ENCODE measurements at places on chromosomes 7 and 10.

GRCh38 chr10:119667562-119668328 lies 16.6 kb downstream of the BAG3 start:
- H3K36me3 ChIP-seq: peaks cover 43% of the 10 kb centered on the region
- peak; percentile 95 for DNase-seq
- peaks cover 80% of the 10 kb centered on the region for H3K4me1 ChIP-seq
- no peak overlapping the region for H3K4me3 ChIP-seq
- H3K27ac ChIP-seq: peak overlapping the region; percentile 100

- no peak overlapping the region for H3K4me3 ChIP-seq
- H3K27ac ChIP-seq: peak overlapping the region; percentile 60
- DNase-seq: no peak
- no peaks in the 10 kb centered on the region for H3K27me3 ChIP-seq
Observed at GRCh38 chr10:123808286-123808685, 83.3 kb downstream of the CPXM2 start.

GRCh38 chr10:71234970-71235685 lies 22.8 kb downstream of the UNC5B start:
- H3K4me1 ChIP-seq: no peaks in the 10 kb centered on the region
- no peaks in the 10 kb centered on the region for H3K27me3 ChIP-seq
- no peaks in the 10 kb centered on the region for H3K36me3 ChIP-seq
- H3K27ac ChIP-seq: no peak overlapping the region
- no peak for DNase-seq

- no peak overlapping the region for H3K27ac ChIP-seq
- no peak overlapping the region for H3K4me3 ChIP-seq
- no peak for DNase-seq
- H3K4me1 ChIP-seq: no peaks in the 10 kb centered on the region
- no peaks in the 10 kb centered on the region for H3K36me3 ChIP-seq
Observed at GRCh38 chr10:110793128-110793812, 78.5 kb upstream of the PDCD4 start.

DNA sequence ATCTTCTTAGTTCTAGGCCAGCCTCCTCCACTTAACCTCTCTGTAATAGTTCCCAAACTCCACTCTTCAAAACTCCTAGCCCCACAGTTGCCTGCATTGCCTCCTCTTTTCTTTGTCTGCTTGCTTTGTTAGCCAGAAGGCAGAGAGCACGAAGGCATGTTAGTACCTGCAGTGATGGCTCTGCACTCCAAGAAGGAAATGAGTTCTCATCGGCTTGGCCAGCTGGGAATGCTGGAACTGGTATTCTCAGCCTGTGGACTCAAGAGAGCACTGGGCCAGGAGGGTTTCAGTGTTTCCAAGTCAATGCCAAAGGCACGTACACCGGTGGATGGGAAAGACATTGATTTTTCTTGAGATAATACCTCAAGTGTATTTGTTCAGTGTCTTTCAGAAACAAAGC lies 66.3 kb upstream of the HABP2 start:
- H3K4me3 ChIP-seq: no peak overlapping the region
- no peak overlapping the region for H3K27ac ChIP-seq
- no peaks in the 10 kb centered on the region for H3K27me3 ChIP-seq
- H3K4me1 ChIP-seq: no peaks in the 10 kb centered on the region
- H3K36me3 ChIP-seq: no peaks in the 10 kb centered on the region

GRCh38 chr10:3685384-3685783 lies 99.6 kb downstream of the KLF6 start:
- no peak for DNase-seq
- no peak overlapping the region for H3K4me3 ChIP-seq
- H3K27me3 ChIP-seq: no peaks in the 10 kb centered on the region
- no peak overlapping the region for H3K27ac ChIP-seq
- H3K4me1 ChIP-seq: peaks cover 7% of the 10 kb centered on the region

GRCh38 chr10:118971187-118971586 lies 58.3 kb upstream of the NANOS1 start:
- H3K27me3 ChIP-seq: no peaks in the 10 kb centered on the region
- H3K36me3 ChIP-seq: no peaks in the 10 kb centered on the region
- H3K4me3 ChIP-seq: no peak overlapping the region
- DNase-seq: no peak
- no peaks in the 10 kb centered on the region for H3K4me1 ChIP-seq

DNA sequence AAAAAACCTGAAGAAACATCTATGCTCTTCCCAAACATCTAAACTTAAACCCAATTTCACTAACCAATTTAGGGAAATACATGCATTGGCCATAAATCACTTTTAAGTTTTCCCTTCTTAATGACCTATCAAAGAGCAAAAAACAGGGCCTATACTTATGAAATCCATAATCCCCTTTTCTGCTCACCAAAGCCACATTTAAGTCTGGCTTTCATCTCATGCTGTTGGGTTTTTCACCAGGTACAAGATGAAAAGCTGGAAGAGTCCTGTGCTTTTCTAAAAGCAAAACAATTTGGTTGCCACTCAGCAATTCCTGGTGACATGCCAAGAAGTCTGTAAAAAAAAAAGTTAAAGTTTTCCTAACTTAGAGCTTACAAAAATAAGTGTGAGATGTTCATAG lies 92.6 kb downstream of the HPSE2 start:
- H3K4me1 ChIP-seq: no peaks in the 10 kb centered on the region
- H3K27me3 ChIP-seq: no peaks in the 10 kb centered on the region
- no peak overlapping the region for H3K4me3 ChIP-seq
- no peak overlapping the region for H3K27ac ChIP-seq
- no peaks in the 10 kb centered on the region for H3K36me3 ChIP-seq

GRCh38 chr10:121113911-121114310 lies 262.7 kb downstream of the WDR11 start:
- H3K4me1 ChIP-seq: peaks cover 18% of the 10 kb centered on the region
- no peaks in the 10 kb centered on the region for H3K27me3 ChIP-seq
- H3K36me3 ChIP-seq: no peaks in the 10 kb centered on the region
- H3K27ac ChIP-seq: peak overlapping the region; percentile 66
- no peak overlapping the region for H3K4me3 ChIP-seq
- no peak for DNase-seq

DNA sequence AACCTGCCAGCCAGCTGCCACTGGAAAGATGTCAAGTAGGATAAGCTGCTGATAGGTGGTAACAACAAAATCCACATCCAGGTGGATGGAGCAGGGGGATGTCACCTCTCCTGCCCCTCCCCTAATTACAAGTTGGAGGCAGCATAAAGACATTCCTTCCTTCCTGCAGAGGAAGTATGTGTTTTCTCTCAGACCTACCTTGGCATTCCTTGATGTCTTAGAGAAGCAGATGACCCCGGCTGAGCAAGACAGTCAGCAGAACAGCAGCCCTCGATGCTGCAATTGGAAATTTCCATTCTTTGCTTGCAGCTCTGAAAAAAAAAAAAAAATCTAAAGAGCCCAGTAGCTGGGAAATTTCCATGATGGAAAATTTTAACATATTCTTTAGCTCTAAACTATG lies 137.5 kb upstream of the MKLN1 start:
- peaks cover 29% of the 10 kb centered on the region for H3K4me1 ChIP-seq
- H3K27me3 ChIP-seq: no peaks in the 10 kb centered on the region
- H3K36me3 ChIP-seq: no peaks in the 10 kb centered on the region

DNA sequence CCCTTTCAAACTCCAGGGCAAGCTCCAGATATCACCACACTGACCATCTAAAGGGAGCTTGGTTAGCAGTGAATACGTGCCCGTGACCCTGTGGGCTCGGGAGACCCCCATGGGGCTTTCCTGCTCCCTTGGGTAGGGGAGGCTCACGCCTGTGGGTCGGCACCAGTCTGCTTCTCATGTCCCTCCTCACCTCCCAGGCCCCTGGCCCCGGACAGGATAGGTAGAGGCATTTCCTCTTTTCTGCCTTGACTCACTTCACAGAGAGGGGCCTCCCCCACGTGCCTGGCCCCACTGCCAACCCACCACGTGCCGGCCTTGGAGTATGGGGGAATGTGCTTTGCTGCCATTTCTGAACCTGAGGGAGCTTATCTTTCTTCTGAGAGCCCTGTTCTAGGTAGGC lies 131.3 kb upstream of the FAM20C start:
- peak; percentile 44 for DNase-seq
- no peaks in the 10 kb centered on the region for H3K27me3 ChIP-seq
- no peak overlapping the region for H3K4me3 ChIP-seq
- H3K27ac ChIP-seq: no peak overlapping the region

DNA sequence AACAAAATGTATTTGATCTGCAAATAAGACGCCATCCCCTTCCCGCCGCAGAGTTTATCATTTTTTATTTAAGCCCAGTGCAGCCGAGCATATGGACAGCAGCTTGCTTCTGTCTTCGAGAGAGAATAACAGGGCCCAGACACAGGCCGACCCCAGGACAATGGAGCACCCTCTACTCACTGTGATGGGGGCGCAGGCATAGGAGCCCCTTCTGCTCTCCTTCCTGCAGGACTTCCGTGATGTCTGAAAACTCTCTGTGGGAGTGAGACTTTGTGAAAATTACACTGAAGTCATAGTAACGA lies 134.8 kb downstream of the OAT start:
- no peak overlapping the region for H3K27ac ChIP-seq
- no peaks in the 10 kb centered on the region for H3K36me3 ChIP-seq
- no peaks in the 10 kb centered on the region for H3K27me3 ChIP-seq
- no peaks in the 10 kb centered on the region for H3K4me1 ChIP-seq
- peak; percentile 16 for DNase-seq

GRCh38 chr10:200405-200804 lies 65.2 kb downstream of the ZMYND11 start:
- DNase-seq: no peak
- no peaks in the 10 kb centered on the region for H3K27me3 ChIP-seq
- H3K27ac ChIP-seq: no peak overlapping the region
- H3K4me1 ChIP-seq: no peaks in the 10 kb centered on the region
- no peaks in the 10 kb centered on the region for H3K36me3 ChIP-seq

GRCh38 chr10:25059990-25060389 lies 43.6 kb downstream of the THNSL1 start:
- H3K27me3 ChIP-seq: no peaks in the 10 kb centered on the region
- no peaks in the 10 kb centered on the region for H3K36me3 ChIP-seq
- H3K27ac ChIP-seq: peak overlapping the region; percentile 95
- peaks cover 29% of the 10 kb centered on the region for H3K4me1 ChIP-seq

- no peaks in the 10 kb centered on the region for H3K27me3 ChIP-seq
- no peaks in the 10 kb centered on the region for H3K4me1 ChIP-seq
- H3K27ac ChIP-seq: no peak overlapping the region
- H3K4me3 ChIP-seq: no peak overlapping the region
- no peak for DNase-seq
Observed at GRCh38 chr7:153422291-153423209, 629.6 kb upstream of the DPP6 start.

DNA sequence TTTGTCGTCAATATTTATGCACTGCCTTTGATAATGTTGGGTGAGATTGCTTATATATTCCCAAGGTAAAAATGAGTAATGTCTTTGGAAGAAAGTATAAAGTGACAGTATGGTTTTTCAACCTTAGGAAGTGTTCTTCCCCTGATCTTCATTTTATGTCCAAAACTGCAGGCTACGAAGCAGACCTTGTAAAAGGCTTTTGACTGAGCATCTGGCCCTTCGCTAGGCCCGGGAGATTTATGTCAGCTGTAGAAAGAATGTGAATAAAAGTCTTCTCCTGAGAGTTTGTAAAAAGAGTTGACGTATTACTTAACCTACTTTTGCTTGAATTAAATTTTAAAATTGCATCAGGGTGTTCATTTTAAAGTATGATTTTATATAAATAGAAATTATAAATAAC lies 116.8 kb downstream of the CPED1 start:
- no peaks in the 10 kb centered on the region for H3K36me3 ChIP-seq
- no peak for DNase-seq
- peaks cover 31% of the 10 kb centered on the region for H3K4me1 ChIP-seq
- H3K27me3 ChIP-seq: no peaks in the 10 kb centered on the region
- no peak overlapping the region for H3K27ac ChIP-seq
- no peak overlapping the region for H3K4me3 ChIP-seq

DNA sequence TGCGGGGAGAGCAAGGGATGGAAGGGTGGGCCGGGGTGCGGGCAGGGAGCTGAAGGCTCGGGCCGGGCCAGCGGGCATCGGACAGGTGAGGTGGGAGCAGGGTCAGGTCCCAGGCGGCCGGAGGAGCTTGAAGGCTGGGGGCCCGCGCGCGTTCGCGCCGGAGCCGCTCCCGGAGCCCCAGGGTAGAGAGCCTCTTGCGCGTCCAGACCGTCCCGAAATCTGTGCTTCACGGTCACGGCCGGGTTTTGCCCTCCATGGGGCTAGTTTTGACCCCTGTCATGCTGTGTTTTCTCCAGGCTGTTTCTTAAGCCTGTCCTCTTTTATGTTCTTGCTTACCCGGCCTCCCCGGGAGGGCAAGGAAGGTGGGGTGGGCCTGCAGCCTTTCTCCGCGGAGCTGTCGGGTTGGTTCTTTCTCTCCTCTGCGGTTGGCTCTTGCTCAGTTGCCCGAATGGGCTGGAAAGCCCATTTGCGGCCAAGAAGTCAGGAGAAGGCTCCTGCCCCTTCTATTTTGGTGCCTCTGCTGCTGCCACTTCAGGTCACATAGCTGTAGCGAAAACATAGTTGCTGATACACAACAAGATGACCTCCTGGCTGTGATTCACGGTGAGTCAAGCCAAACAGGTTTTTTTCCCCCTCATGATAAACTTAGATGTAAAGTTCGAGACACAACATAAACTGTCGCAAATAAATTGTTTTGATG lies 650 bp downstream of the UBE2D1 start:
- peaks cover 10% of the 10 kb centered on the region for H3K4me1 ChIP-seq
- H3K4me3 ChIP-seq: peak overlapping the region; percentile 83
- peak; percentile 59 for DNase-seq
- no peaks in the 10 kb centered on the region for H3K27me3 ChIP-seq
- peak overlapping the region; percentile 26 for H3K27ac ChIP-seq

DNA sequence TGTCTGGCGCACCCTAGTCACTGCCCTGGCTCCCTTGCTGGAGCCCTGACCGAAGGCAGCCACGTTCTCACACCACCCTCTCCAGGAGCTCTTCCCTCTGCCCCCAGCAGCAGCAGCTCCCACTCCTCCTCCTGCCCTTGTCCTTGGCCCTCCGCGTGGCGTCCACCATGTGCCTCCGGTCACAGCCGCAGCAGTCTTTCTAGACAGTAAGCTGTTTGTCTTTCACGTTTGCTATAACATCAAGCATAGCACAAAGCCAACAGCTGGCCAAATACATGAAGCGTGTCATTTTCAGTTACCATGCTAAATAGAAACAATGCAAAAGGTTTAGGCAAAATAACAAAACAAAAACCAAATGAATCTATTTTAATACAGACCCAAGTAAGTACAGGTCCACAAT lies 3.3 kb downstream of the PITRM1 start:
- H3K27me3 ChIP-seq: no peaks in the 10 kb centered on the region
- no peak overlapping the region for H3K27ac ChIP-seq
- no peak overlapping the region for H3K4me3 ChIP-seq
- peaks cover 4% of the 10 kb centered on the region for H3K4me1 ChIP-seq
- peaks cover 65% of the 10 kb centered on the region for H3K36me3 ChIP-seq

- H3K4me3 ChIP-seq: no peak overlapping the region
- peaks cover 10% of the 10 kb centered on the region for H3K36me3 ChIP-seq
- no peak overlapping the region for H3K27ac ChIP-seq
- DNase-seq: no peak
- H3K27me3 ChIP-seq: no peaks in the 10 kb centered on the region
Observed at GRCh38 chr7:21947946-21948345, 2.2 kb upstream of the CDCA7L start.

DNA sequence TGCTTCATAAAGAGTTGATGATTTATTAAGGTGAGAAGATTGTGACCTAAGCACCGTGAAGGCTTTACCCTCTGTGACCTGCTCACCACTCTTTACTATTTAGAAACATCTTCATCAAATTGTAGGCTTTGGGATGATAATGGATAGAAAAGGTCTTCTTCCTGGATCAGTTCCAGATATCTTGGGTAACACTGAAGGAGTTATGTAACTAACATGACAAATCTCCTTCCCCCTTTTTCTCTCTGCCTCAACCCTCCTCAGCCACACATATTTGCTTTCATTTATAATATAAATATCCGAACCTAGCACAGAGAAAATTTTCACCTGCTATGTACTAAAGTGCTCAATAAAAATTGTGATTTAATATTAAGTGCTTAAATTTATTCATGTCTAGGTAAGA lies 151.5 kb downstream of the FRMD4A start:
- no peak overlapping the region for H3K4me3 ChIP-seq
- H3K27me3 ChIP-seq: peaks cover 30% of the 10 kb centered on the region
- DNase-seq: no peak
- no peaks in the 10 kb centered on the region for H3K4me1 ChIP-seq
- H3K27ac ChIP-seq: no peak overlapping the region

Measured in RWPE2 (cell line).